ENCODE measurements at places on chromosomes 12 and 14. TPM values are rescaled to one million over a fixed set of nuclear protein-coding genes. Genes with fewer than 3 reads are reported as not detected.
A peak's percentile ranks its signal among the peaks of the same experiment; 100 is the strongest.

The LRIG3 gene
- 60.5 TPM for total RNA-seq

The HPD gene
- total RNA-seq = 0.36 TPM

The ETNK1 gene
- total RNA-seq = 28.8 TPM

The WASHC4 gene
- 43.3 TPM for total RNA-seq

The KRT82 gene
- total RNA-seq = not detected

The CCDC38 gene
- total RNA-seq = not detected

The NKX2-1 gene
- total RNA-seq = not detected

The DLGAP5 gene
- total RNA-seq = not detected

GRCh38 chr14:72609205-72609916 is 284.5 kb downstream of the DPF3 start:
- no peaks in the 10 kb centered on the region for H3K4me1 ChIP-seq
- no peaks in the 10 kb centered on the region for H3K27me3 ChIP-seq
- no peak for DNase-seq
- H3K4me3 ChIP-seq = no peak overlapping the region

GRCh38 chr12:120224304-120225199 is 23.6 kb upstream of the RPLP0 start:
- no peaks in the 10 kb centered on the region for H3K4me1 ChIP-seq
- no peaks in the 10 kb centered on the region for H3K27me3 ChIP-seq
- peak overlapping the region; percentile 59 for H3K27ac ChIP-seq
- DNase-seq = peak; percentile 81
- H3K4me3 ChIP-seq = peak overlapping the region; percentile 13
- H3K36me3 ChIP-seq = peaks cover 44% of the 10 kb centered on the region

GRCh38 chr12:69872804-69873203 is 47.8 kb downstream of the MYRFL start:
- no peak overlapping the region for H3K4me3 ChIP-seq
- no peak for DNase-seq
- no peaks in the 10 kb centered on the region for H3K4me1 ChIP-seq
- H3K27me3 ChIP-seq = no peaks in the 10 kb centered on the region

DNA sequence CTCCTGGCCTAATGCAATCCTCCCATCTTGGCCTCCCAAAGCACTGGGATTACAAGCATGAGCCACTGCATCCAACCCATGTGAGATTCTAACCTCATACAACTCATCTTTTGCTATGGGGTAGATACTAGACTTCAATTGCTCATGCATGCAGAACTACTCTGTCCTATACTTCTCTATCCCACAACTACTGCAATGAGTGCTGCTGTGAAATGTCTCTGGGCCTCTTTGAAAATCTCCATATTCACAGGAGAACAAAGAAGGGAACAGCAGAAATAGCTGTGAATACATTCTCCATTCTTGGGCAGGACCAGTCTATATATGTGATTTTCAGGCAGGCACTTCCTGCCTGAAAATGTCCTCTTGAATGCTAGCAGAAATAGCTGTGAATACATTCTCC is 220.7 kb upstream of the GRIP1 start:
- H3K4me3 ChIP-seq = no peak overlapping the region
- H3K36me3 ChIP-seq = no peaks in the 10 kb centered on the region
- H3K4me1 ChIP-seq = no peaks in the 10 kb centered on the region

- no peaks in the 10 kb centered on the region for H3K27me3 ChIP-seq
- no peaks in the 10 kb centered on the region for H3K36me3 ChIP-seq
- no peak overlapping the region for H3K27ac ChIP-seq
- no peak overlapping the region for H3K4me3 ChIP-seq
These were observed 40.1 kb downstream of the GALNT4 start for GRCh38 chr12:89484470-89484869.

- H3K36me3 ChIP-seq = no peaks in the 10 kb centered on the region
- no peak for DNase-seq
- H3K27me3 ChIP-seq = no peaks in the 10 kb centered on the region
- H3K27ac ChIP-seq = no peak overlapping the region
- peaks cover 21% of the 10 kb centered on the region for H3K4me1 ChIP-seq
These were observed 126.9 kb upstream of the FGD4 start for GRCh38 chr12:32272465-32272864.

DNA sequence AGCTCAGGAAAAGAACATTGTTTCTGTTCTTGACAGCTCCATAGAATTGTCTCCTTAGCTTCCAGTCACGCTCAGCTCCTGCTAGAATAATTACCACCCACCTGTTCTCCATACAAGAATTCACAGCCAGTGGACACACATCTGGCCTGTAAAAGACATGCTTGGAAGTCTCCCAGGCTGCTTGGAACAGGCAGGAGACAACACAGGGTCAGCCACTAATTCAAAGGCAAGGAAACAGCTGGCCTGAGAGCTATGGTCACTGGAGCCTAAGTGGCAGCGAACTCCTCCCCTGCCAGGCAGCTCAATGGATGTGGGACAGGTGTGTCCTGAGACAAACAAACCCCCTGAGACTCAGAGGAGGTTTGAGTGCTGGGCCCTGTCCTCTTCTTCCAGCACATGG is 22.9 kb upstream of the LTBP2 start:
- no peak for DNase-seq
- H3K27ac ChIP-seq = no peak overlapping the region
- H3K27me3 ChIP-seq = no peaks in the 10 kb centered on the region
- H3K36me3 ChIP-seq = no peaks in the 10 kb centered on the region

DNA sequence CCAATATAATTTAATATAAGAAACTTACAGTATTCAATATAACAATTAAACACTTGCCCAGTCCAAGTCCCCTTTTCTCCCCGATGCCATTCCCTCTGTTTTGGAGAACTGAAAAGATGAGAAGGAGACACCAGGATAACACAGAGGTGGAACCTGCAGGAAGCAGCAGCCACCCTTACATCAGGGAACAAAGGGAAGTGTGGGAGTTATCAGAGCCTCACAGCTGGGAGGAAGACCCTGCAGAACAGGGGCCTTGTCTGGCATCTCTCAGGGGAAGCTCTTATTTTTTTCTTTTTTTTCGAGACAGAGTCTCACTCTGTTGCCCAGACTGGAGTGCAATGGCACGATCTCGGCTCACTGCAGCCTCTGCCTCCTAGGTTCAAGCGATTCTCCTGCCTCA is 52.6 kb downstream of the CALM1 start:
- no peaks in the 10 kb centered on the region for H3K27me3 ChIP-seq
- H3K36me3 ChIP-seq = no peaks in the 10 kb centered on the region
- no peak overlapping the region for H3K4me3 ChIP-seq
- no peak for DNase-seq

- peak; percentile 45 for DNase-seq
- no peaks in the 10 kb centered on the region for H3K36me3 ChIP-seq
- H3K27me3 ChIP-seq = no peaks in the 10 kb centered on the region
- H3K27ac ChIP-seq = no peak overlapping the region
- no peak overlapping the region for H3K4me3 ChIP-seq
These were observed 8.8 kb downstream of the BDKRB1 start for GRCh38 chr14:96264853-96265252.

- H3K4me1 ChIP-seq = peaks cover 10% of the 10 kb centered on the region
- no peak overlapping the region for H3K27ac ChIP-seq
- H3K36me3 ChIP-seq = peaks cover 40% of the 10 kb centered on the region
- H3K27me3 ChIP-seq = no peaks in the 10 kb centered on the region
These were observed 32.4 kb downstream of the SLC8B1 start for GRCh38 chr12:113302466-113302865.

- H3K27ac ChIP-seq = peak overlapping the region; percentile 47
- H3K4me3 ChIP-seq = no peak overlapping the region
- peaks cover 12% of the 10 kb centered on the region for H3K36me3 ChIP-seq
- H3K4me1 ChIP-seq = peaks cover 18% of the 10 kb centered on the region
- DNase-seq = no peak
These were observed 11.3 kb downstream of the MAPK1IP1L start for GRCh38 chr14:55062517-55063351.

DNA sequence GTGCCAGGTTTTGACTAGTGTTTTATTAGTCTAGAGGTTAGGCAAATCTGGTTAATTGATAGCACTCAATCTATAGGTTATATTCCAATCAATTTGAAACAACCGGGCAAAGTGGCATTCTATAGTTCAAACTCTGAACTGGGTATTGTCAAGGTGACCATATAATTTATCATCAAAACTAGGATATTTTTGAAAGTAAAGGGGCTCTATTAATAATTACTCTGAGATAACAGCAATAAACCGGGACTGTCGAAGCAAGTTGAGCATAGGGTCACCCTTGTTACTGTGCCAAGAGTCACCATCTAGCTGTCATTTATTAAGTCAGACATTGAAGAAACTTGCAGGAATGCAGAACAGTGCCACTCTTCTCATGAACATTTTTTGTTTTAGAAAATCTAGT is 321.2 kb downstream of the RAD51B start:
- H3K4me1 ChIP-seq = peaks cover 83% of the 10 kb centered on the region
- no peaks in the 10 kb centered on the region for H3K36me3 ChIP-seq
- H3K27ac ChIP-seq = peak overlapping the region; percentile 90
- no peak overlapping the region for H3K4me3 ChIP-seq

GRCh38 chr14:20857630-20858261 is 33.4 kb upstream of the RNASE3 start:
- H3K36me3 ChIP-seq = no peaks in the 10 kb centered on the region
- H3K27me3 ChIP-seq = no peaks in the 10 kb centered on the region
- DNase-seq = peak; percentile 84
- no peaks in the 10 kb centered on the region for H3K4me1 ChIP-seq
- H3K4me3 ChIP-seq = peak overlapping the region; percentile 15

- DNase-seq = no peak
- H3K4me3 ChIP-seq = no peak overlapping the region
- no peaks in the 10 kb centered on the region for H3K27me3 ChIP-seq
- H3K27ac ChIP-seq = no peak overlapping the region
- no peaks in the 10 kb centered on the region for H3K4me1 ChIP-seq
These were observed 90.3 kb downstream of the ETNK1 start for GRCh38 chr12:22715254-22715653.

- peaks cover 11% of the 10 kb centered on the region for H3K4me1 ChIP-seq
- peaks cover 22% of the 10 kb centered on the region for H3K27me3 ChIP-seq
- no peak overlapping the region for H3K4me3 ChIP-seq
- H3K27ac ChIP-seq = no peak overlapping the region
These were observed 14.9 kb downstream of the HOXC4 start for GRCh38 chr12:54068418-54069070.

- H3K36me3 ChIP-seq = no peaks in the 10 kb centered on the region
- no peak overlapping the region for H3K4me3 ChIP-seq
These were observed 157.4 kb downstream of the NUBPL start for GRCh38 chr14:31718585-31718984.

DNA sequence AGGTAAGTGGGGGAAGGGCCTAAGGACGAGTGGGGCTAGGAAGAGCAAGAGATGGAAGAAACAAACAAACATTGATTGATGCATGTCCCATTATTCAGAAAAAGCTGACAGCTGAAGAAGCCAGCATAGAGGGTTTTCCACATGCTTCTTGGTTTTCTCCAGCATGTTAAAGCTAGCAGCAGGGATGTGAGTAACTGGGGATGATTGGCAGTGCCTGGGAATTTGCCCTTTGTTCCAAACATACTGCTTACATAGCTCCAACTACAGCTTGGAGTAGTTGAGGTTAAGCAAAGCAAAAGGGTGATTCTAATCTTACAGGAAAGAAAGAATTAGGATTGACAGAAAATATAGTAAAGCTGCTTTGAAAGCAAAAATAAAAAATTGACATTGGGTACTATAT is 68.0 kb upstream of the IFNG-AS1 start:
- H3K4me1 ChIP-seq = no peaks in the 10 kb centered on the region
- H3K4me3 ChIP-seq = no peak overlapping the region
- no peaks in the 10 kb centered on the region for H3K36me3 ChIP-seq
- H3K27me3 ChIP-seq = no peaks in the 10 kb centered on the region

GRCh38 chr12:57741413-57741789 is 2.9 kb upstream of the AGAP2 start:
- peaks cover 29% of the 10 kb centered on the region for H3K27me3 ChIP-seq
- peaks cover 43% of the 10 kb centered on the region for H3K4me1 ChIP-seq
- no peak overlapping the region for H3K27ac ChIP-seq
- no peak for DNase-seq

GRCh38 chr12:29273178-29273843 is 107.7 kb downstream of the ERGIC2 start:
- H3K36me3 ChIP-seq = no peaks in the 10 kb centered on the region
- DNase-seq = no peak
- H3K27me3 ChIP-seq = no peaks in the 10 kb centered on the region
- H3K4me1 ChIP-seq = no peaks in the 10 kb centered on the region

DNA sequence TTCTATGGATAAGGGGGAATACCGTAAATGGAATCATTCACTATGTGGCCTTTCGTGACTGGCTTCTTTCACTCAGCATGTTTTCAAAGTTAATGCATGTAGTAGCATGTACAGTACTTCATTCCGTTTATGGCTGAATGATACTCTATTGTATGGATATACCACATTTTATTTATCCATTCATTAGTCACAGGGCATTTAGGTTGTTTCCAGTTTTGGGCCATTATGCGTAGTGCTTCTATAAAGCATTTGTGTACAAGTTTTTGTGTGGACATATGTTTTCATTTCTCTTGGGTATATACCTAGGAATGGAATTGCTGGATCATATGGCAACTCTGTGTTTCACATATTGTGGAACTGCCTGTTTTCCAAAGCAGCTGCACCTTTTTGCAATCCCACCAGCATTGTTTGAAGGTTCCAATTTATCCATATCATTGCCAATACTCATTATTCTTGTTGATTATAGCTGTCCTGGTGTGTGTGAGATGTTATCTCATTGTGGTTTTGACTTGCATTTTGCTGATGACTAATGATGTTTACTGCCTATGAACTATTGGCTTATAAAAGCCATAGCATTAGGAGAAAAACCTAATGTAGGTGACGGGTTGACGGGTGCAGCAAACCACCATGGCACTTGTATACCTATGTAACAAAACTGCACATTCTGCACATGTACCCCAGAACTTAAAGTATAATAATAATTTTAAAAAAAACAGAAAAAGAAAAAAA is 45.5 kb downstream of the ATF7IP start:
- no peaks in the 10 kb centered on the region for H3K27me3 ChIP-seq
- no peak for DNase-seq
- peaks cover 16% of the 10 kb centered on the region for H3K4me1 ChIP-seq
- H3K4me3 ChIP-seq = no peak overlapping the region

- no peaks in the 10 kb centered on the region for H3K4me1 ChIP-seq
- H3K27ac ChIP-seq = no peak overlapping the region
- H3K4me3 ChIP-seq = no peak overlapping the region
- no peaks in the 10 kb centered on the region for H3K36me3 ChIP-seq
These were observed 100.0 kb downstream of the ARF6 start for GRCh38 chr14:49992901-49993339.

DNA sequence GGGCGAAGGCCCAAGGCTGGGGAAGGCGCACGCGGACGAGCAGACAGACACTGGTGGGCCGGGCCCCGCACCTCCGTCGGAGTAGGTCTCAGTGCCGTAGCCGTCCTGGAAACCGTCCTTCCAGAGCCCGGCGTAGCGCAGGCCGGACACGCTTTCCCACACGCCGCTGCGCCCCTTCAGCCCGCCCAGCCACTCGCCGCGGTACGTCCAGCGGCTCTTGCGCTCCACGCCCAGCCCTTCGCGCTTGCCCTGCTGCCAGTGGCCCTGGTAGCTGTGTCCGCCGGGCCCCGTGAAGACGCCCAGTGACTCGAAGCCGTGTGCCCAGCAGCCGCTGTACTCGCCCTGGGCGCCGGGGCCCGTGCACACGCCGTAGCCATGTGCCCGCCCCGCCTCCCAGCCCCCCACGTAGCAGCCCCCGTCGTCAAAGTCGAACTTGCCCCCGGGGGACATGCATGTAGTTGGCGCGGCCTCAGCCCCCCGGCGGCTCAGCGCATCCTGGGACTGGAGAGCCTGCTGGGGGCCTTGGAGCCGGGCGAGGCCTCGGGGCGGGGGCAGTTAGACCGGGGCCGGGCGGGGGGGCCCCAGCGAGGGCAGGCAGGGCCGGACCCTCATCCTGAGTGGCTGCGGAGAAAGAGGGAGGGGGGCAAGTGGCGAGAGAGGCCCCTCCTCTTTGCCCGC is 1.4 kb downstream of the JPH4 start:
- no peak overlapping the region for H3K27ac ChIP-seq
- H3K27me3 ChIP-seq = peaks cover 85% of the 10 kb centered on the region
- no peaks in the 10 kb centered on the region for H3K36me3 ChIP-seq
- H3K4me1 ChIP-seq = peaks cover 37% of the 10 kb centered on the region
